Retinal pigment epithelial cell (primary cell): ENCODE measurements at places on chromosomes 3 and 15.
A peak's percentile ranks its signal among the peaks of the same experiment; 100 is the strongest.

GRCh38 chr15:58393241-58393662 is 38.5 kb upstream of the LIPC start:
- DNase-seq: no peak

GRCh38 chr15:44194323-44195150 is 534 bp downstream of the FRMD5 start:
- peak; percentile 67 for DNase-seq

DNA sequence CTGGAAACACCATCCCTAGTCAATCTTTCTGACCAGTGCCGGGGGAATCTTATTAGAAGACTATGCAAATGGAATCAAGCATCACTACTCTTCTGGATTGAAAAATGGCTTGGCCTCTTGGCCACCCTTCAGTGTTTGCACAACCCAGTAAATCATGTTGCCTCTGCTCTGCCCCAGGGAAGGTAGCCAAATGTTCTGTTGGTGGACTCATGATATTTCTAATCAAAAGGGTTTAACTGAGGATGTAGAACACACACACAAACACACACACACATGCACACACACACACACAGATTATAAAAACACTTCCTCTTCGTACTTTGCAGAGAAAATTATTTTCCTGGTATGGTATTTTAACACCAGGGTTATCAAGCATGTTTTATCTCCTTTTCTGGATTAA is 7.9 kb downstream of the RBP2 start:
- DNase-seq: no peak

DNA sequence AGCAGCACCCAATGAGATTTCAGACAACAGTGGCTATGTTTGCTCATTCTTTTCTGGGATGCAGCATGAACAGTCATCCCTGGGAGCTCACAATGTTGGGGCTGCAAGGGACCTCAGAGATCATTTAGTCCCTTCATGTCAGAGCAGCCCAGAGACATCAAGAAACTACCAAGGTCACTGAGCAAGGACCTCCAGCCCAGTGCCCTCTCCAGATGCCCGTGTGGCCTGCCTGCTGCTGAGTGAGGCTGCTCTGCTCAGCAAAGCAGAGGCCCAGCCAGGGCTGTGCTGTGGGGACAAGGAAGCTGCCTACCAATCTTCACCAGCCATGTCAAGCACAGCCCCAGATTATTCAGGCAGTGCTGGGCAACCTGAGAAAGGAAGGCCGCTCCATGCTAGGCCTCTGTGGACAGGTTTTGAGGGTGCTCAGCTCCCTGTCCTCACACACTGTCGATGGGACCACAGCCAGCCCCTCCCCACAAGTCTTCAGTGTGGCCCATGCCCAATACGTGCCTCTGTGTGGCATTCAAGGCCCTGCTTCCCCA is 99.7 kb downstream of the DAPK2 start:
- no peak for DNase-seq

DNA sequence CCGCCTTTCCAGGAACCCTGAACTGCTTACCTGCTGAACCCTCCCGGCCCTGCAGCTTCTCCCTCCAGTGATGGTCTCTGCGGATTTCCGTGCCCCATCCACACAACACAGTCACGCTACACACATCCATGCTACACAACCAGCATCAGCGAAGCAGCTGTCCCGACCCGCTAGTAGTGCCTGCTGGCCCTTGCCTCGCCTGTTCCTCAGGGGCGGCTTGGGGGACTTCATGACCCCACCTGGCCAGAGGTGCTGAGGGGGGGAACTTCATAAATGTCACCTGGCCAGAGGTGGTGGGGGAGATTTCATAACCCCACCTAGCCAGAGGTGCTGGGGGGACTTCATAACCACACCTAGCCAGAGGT is 530 bp upstream of the TUBGCP5 start:
- peak; percentile 0 for DNase-seq

GRCh38 chr15:63049783-63050371 is 7.3 kb downstream of the TPM1 start:
- no peak for DNase-seq

- peak; percentile 61 for DNase-seq
Observed at GRCh38 chr15:56491110-56491722, 26.3 kb upstream of the MNS1 start.

DNA sequence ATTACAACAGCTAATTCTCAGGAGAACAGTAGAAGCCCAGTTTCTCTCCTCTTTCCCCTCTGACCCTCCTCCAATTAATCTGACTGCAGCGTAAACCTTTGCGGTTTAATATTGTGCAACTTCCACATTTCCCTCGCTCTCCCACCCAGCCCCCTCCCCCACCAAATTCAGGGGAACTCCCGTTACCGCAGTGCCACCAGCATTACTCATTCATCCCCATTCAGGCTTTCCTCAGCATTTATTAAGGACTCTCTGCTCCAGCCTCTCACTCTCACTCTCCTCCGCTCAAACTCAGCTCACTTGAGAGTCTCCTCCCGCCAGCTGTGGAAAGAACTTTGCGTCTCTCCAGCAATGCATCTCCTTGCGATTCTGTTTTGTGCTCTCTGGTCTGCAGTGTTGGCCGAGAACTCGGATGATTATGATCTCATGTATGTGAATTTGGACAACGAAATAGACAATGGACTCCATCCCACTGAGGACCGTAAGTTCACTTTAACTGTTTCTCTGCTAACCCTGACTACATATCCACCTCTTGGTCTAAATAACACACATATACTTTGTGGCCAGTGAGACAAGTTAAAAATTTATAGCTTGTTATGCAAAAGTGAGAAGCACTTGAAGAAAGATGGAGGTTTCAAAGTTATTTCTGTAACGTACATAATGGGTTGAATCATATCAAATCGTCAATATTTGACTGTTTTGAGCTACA is at the start of gene PTX3:
PTX3 (plus strand) TSS at position 268 of the 709 bp plus-strand sequence; CDS start at position 352, 84 bp downstream.
- peak; percentile 72 for DNase-seq

DNA sequence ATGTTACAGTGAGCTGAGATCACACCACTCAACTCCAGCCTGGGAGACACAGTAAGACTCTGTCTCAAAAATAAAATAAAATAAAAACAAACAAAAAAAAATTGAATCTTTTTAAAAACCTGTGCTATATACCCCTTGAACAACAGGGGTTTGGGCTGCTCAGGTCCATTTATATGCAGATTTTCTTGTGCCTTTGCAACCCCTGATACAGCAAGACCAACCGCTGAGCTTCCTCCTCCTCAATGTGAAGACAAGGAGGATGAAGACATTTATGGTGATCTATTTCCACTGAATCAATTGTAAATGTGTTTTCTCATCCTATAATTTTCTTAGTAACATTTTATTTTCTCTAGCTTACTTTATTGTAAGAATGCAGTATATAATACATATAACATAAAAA is 831.0 kb upstream of the ARPP21 start:
- no peak for DNase-seq

GRCh38 chr15:24948495-24948894 is 6.3 kb upstream of the SNRPN start:
- DNase-seq: no peak

- no peak for DNase-seq
Observed at GRCh38 chr3:20136231-20136630, 49.8 kb downstream of the SGO1 start.

DNA sequence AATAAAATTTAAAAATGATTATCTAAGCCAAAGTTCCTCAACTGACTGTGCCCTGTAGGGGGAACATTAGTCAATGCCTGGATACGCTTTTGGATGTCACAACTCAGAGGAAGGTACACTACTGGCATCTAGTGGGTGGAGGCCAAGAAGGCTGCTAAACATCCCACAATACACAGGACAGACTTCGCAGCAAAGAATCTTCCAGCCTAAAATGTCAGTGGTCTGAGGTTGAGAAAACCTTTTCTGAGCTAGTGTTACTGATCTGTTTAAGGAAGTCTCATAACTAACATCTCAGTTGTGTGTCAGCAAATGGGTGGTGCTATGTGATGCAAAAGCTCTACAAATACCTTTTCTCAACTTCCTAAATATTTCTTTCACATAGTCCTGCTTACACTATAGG is 20.9 kb upstream of the LDHAL6B start:
- no peak for DNase-seq

GRCh38 chr3:121624147-121624899 is 31.1 kb downstream of the FBXO40 start:
- no peak for DNase-seq
